T1000 (cell line): ENCODE measurements at places on chromosomes 6 and 20.

DNA sequence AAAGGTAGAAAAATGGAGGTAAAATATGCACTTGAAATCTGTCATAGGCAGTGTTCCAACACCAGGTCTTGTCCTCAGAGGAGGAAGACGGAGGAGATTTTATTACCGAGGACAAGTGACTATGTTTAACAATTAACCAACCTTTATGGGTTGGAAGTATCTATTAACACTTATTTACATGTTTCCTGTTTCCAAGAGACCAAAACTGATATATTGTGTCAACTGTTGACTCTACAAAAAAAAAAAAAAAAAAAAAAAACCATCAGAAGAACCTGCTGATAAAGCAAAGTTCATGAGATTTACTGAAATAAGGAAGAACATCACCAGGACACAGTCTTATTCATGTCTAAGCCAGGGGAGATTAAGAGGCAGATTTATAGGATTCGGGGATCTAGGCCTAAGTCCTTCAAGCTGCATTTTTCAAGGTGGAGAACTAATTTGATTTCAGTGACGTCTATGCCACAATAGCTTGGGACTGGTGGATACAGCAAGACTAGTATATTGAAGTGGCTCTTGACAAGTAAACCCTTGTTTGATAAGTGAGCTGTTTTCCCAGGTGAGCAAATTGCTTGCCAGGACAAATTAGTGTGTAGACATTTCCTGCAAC lies 126.6 kb upstream of the NAA20 start:
- no peak for DNase-seq

- no peak for DNase-seq
Observed at GRCh38 chr6:52654592-52654991, 16.3 kb upstream of the TMEM14A start.

DNA sequence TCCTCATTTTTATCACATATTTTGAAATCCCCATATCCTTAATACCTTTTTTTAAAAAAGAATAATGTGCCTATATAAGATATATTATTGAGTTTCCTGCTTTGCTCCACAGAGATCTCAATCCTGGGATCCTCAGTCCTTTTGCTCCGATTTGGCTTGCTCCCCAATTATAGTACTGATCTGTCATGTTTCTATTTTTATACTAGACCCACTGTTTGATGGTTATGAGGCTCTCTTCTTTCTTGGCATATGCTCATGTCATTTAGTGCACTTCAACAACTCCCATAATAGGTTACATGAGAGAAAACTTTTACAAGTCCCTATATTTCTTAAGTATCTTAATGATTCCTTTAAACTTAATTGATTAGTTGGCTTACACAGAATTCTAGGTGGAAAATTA lies 958.5 kb upstream of the EPHA7 start:
- DNase-seq = no peak

DNA sequence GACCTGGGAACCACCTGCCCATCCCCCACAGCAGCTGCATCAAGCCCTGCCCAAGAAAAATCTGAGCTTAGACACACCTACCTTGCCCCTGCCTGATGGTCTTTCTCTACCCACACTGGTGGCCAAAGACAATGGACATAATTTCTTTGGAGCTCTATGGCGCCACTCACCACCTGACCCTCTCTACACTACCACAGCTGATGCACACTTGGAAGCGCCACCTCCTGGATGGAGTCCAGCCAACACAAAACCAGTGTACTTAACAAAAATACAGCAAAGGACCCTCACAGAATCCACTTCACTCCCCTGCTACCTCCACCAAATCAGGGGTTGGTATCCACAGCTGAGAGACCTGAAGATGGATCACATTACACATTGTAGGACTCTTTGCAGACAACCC lies 39.7 kb upstream of the CLVS2 start:
- DNase-seq = no peak

DNA sequence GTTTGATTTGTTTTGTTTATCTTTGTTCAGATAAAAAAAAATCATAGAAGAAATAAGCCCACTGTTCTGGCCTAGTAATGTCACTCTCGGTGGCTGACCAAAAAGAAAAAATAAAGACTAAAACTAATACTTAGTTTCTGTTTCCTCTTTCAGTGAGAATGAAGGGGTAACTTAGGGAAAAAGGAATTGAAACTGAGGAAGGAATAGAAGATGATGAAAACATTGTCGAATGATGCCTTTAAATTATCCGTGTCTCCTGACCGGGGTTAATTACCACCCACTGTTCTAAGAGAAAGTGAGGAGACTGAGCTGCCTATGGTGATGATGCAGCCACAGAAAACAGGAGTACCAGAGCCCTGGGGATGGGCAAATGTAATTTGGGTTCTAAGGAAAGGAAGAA lies 73.1 kb downstream of the PTCHD4 start:
- DNase-seq = no peak

GRCh38 chr6:44411141-44411540 lies 23.6 kb downstream of the CDC5L start:
- DNase-seq = no peak

DNA sequence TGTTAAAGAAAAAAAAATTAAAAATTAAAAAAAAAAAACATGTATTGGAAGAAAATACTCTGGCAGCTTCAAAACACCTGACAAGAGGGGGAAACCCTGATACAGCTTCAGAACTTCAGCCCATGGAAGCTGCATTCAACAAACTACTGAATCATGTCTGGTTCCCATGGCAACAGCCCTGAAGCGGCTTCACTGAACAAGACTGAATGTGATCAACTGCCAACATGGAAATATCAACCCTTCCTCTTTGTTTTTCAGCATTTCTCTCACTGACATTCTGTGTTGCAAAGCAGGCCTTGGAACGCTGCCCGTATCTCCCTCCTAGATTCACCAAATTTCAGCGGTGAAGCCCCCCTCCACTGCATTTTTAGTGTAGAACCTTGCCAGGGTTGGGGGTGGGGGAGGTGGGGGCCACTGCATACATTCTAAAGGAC lies 91.3 kb upstream of the SHLD1 start:
- DNase-seq = no peak

DNA sequence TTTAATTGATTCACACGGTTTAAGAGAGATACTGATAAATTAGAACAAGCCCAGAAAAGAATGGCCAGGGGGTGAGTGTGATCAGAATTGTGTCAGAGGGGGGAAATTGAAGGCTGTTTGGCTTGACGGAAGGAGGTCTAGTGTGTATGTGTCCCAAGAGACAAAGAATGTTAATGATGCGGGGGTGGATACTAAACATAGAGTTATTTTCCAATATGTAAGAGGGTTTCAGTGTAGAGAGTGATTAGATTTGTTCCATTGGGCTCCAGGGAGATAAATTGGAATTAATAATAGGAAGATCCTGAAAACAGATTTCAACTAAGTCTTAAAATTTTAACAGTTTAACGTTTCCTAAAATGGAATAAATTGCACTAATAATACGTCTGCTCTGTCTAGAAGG lies 38.1 kb upstream of the UTRN start:
- no peak for DNase-seq

DNA sequence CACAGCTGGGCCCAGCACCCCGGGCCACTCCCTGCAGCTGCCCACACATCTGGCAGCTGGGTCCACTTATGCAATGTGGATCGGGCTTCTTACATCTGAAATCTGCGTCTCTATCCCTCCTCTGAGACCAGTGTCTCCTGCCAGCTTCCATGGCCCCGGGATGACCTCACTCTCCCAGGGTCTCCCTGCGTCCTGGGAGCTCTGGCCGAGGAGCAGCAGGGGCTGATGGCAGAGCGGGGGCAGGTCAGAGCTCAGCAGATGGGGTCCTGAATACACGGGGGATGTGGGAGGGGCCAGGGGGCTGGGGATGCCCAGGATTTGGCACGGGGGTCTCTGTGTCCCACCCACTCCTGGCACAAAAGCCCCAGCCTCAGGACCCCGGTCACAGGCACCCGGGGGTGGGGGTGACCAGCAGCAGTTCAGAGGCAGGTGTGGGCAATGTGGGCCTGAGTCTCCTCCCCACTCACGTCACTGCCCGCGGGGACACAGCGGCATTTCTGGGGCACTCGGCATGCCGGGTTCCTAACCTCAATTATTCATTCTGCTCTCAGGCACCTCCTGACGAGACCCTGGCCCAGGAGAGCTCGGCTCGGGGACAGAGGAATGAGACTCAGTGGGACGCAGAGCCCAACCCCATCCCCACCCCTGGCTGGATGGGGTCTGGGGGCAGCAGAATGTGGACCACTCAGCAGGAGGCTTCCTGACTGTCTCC lies 16.4 kb downstream of the CHRNA4 start:
- DNase-seq = no peak
